GM12891 (cell line): ENCODE measurements at places on chromosomes 16 and 17.

DNA sequence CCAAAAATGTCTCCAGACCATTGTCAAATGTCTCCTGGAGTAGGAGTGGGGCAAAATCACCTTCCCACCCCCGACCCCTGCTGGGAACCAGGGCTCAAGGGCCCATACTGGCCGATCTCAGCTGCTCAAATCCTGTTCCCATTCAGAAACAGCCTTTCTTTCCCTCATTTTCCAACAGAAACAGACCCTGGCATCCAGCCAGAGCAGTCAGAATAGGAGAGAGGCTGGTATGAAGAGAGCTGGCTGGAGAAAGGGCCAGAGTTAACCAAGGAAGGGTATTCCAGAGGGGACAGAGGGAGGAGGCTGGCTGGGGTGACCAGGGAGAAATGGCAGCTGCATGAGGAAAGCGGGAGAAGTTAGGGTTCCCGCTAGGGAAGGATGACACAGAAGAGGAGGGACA lies 199.1 kb downstream of the XYLT1 start:
- no peak for DNase-seq

DNA sequence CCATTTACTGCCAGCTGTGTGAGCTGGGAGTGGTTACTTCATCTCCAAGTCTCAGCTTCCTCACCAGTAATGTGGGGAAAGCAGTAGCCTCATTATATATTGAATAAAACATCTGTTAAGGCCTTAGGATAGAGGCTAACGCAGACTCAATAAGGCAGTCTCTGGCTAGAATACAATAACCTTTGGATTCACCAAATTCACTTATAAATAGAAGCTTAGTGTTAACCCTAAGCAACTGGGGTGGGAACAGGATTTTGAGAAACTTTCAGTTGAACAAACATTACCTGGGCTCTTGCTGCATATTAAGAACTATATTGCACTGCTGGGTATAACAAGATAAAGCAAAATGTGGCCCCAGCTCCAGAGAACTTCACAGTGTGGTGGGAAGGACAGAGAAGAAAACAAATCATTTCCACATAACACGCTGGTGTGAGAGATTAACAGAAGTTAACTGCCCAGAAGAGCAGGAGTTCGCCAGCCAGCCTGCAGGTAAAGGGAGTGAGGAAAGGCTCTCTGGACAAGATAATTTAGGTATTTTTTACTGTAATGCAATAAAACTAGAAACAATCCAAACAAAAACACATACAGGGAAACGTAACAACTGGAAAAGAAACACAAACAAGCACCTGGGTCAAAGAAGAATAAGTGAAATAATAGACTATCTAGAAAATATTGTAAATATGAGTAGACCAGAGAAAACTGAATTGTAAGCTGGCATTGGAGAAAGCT lies 57.0 kb downstream of the USP31 start:
- DNase-seq = no peak

GRCh38 chr17:4357030-4357628 lies 9.3 kb downstream of the UBE2G1 start:
- no peak for DNase-seq

GRCh38 chr17:27651411-27652345 lies 20.7 kb downstream of the LGALS9 start:
- DNase-seq = no peak

DNA sequence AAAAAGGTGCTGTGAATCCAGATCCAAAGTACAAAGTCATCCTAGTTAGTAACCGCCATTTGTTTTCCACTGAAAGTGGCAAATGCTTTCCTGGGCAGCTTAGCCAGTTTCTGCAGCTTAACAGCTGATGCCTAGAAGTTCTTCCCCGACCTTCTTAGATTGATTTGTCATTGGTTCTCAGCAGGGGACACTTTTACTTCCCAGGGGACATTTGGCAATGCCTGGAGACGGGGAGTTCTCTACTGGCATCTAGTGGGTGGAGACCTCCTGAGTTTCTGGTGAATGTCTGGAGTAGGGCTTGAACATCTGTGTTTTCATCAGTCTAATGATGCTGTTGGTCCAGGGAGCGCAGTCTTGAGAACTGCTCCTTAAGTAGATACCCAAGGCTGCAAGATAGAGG lies 7.6 kb downstream of the DNAJA3 start:
- no peak for DNase-seq

GRCh38 chr17:42525221-42525620 lies 10.8 kb upstream of the NAGLU start:
- DNase-seq = no peak

DNA sequence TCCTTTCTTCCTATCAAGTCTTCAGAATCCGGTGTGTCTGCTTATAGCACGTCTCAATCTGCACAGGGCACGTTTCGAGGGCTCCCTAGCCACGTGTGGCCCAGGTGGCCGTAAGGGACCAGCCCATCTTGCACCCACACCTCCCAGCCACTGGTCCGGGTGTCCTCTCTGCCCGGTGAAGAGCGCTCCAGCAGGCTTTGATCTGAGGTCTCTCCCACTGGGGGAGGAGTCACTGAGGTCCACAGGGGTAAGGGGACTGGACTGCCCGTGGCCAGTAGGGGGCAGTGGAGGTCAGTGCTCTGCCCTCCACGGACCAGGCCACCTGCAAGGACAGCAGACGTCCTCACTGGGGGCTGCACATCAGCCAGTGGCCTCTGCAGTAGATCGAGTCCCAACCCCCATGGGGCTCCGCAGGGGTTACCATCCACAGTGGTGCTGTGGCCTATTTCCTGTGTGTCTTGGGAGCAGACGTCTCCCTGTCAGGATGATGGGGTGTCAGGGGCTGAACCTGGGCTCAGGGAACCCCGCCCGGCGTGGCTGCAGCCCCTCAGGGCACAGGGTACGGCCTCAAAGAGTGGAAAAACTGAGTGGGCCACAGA lies 204.1 kb upstream of the CIBAR2 start:
- peak; percentile 74 for DNase-seq

DNA sequence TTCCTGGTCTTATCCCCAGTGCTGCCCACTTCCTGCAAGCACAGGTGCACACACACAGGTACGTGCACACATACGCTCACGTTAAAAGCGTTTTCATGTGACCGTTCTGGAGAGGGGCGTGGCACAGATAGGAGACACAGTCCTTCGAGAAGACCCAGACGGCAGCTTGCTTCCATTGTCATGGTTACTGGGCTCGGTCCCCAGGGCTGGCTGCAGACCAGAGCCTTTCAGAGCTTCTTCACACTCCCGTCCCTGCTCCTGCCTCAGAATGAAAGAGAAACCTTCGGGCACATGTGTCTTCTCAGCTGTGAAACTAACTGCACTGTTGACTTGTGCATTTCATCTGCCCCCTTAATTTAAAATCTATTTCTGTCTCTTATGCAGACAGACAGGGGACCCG lies 154.2 kb downstream of the PITPNC1 start:
- no peak for DNase-seq

- DNase-seq = no peak
Observed at GRCh38 chr17:61399131-61400065, at the start of gene TBX2. TSS of gene TBX2 (plus strand) at chr17:61399843. CDS start at chr17:61400177, 334 bp downstream.

DNA sequence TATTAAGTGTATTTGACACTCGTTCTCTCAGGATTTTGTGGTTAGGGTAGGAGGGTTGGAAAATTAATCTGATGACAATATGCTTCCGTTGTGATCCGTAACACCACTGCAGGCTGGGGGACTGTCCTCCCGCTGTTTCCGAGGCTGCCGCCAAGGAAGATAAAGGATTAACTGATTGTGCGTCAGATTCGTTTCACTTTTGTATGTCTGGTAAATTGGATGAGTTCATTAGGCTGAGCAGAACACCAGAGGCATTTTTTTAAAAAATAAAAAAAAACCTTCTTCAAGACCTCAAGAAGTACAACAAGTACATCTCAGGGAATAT lies 486.7 kb upstream of the SALL1 start:
- DNase-seq = no peak

DNA sequence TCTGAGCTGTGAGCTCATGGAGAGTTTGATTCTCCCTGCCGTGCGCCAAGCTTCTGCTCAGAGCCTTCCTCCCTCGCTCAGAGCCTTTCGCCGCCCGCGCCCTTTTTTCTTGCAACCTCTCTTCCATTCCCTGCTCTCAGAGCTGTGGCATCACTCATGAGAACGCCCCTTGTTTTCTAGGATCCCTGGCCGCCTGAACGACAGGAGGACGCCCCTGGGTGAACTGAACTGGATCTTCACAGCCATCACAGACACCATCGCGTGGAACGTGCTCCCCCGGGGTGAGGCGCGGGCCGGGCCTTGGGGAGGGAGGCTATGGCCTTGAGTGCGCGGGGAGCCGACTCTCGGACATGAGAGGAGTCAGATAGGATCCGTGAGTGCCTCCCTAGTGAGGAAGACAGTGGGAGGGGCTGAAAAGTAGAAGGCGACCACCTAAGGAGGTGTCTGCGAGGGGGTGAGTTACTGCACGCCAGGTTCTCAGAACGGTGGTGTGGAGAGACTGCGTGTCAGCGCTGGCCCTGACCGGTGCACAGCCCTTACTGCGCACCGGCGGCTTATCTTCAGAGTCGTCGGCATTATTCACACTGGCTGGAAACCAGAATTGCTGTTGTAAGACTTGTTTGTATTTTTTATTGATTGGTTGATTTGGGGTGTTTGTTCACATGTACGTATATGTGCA lies 169.5 kb upstream of the CHMP6 start:
- DNase-seq = no peak

DNA sequence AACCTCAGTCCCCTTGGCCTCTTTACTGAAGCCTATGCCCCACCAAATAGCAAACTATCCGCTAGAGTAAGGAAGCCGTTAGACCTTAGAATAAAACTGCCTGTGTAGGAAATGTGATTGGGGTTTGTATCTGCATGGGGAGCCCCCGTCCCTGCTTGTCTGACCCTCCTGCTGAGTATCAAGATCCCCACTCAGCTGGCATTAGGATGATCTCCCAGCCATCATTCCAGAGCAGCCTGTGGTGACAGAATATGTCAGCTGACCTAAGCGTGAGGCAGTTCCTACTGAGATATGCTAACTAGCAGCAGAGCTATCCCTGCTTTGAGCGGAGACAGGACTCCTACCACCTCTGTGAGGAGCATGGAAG lies 645 bp upstream of the GFOD2 start:
- no peak for DNase-seq

- no peak for DNase-seq
Observed at GRCh38 chr16:69294051-69294450, 17.1 kb upstream of the VPS4A start.

GRCh38 chr17:73645050-73645871 lies 1.0 kb upstream of the SDK2 start:
- DNase-seq = no peak

- no peak for DNase-seq
Observed at GRCh38 chr17:64706224-64707049, 44.3 kb upstream of the SMURF2 start.

- DNase-seq = no peak
Observed at GRCh38 chr17:20200016-20200795, 191.0 kb downstream of the SPECC1 start.

DNA sequence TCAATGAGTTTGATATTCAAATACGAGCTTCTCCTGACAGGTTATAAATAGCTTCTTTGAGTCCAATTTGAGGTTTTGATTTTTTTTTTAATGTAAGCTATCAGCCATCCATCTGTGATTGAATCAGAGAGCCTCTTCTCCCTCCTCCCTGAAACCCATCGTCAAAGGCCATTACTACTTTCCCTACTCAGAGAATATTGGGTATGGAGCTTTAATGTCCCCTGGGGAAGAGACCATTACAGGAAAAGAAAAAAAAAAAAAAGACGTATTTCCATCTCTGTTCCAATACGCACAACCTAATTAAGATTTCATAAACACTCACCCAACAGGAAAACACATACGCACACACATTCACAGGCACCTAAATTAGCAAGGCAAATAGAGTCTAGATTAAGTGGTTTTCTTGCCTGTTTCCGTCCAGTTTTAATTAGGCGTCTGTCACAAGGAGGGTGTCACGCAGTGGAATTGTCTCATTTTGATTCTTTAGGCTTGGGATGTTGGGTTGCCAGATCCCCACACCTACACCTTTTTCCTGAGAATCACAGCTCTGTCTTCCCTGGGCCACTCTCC lies 194.3 kb upstream of the RPL38 start:
- DNase-seq = no peak

GRCh38 chr17:37429453-37429852 lies 22.8 kb downstream of the TADA2A start:
- DNase-seq = no peak

DNA sequence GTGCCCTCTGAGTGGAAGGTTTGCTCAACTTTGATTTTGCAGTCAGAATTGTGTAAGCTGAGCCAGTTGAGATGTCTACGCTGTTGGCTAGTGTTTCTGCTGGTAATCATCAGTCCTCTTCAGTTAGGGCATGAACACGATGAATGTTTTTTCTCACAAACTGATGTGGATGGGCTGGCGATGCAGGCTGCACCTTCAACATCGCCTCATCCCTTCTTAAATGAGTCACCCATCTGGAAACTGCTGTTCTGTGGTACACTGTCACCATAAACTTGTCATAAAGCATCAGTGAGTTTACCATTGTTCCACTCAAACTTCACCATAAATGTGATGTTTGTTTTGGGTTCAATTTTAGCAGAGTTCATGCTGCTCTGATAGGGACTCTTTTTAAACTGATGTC lies 8.4 kb downstream of the C16orf95 start:
- DNase-seq = no peak

GRCh38 chr17:33142705-33143299 lies 150.3 kb downstream of the ASIC2 start:
- DNase-seq = no peak

GRCh38 chr17:16033729-16034349 lies 34.2 kb downstream of the TTC19 start:
- no peak for DNase-seq
